Cardiac muscle cell (in vitro differentiated cells and primary cell): ENCODE measurements at places on chromosomes 7 and 10. TPM values are rescaled to one million over a fixed set of nuclear protein-coding genes. Genes with fewer than 3 reads are reported as not detected.

GRCh38 chr7:4033996-4034395, 648.1 kb upstream of the FOXK1 start:
- H3K27me3 ChIP-seq = no peaks in the 10 kb centered on the region
- no peak overlapping the region for H3K4me3 ChIP-seq
- no peak overlapping the region for H3K27ac ChIP-seq
- H3K36me3 ChIP-seq = no peaks in the 10 kb centered on the region
- no peaks in the 10 kb centered on the region for H3K4me1 ChIP-seq

The SORCS1 gene
- total RNA-seq = 60.1 and 73.0 TPM in 2 replicates

- no peak overlapping the region for H3K4me3 ChIP-seq
- H3K36me3 ChIP-seq = no peaks in the 10 kb centered on the region
- H3K27ac ChIP-seq = peak overlapping the region; percentile 3
- no peaks in the 10 kb centered on the region for H3K27me3 ChIP-seq
These were observed 36.3 kb downstream of the DRGX start for GRCh38 chr10:49359349-49360270.

DNA sequence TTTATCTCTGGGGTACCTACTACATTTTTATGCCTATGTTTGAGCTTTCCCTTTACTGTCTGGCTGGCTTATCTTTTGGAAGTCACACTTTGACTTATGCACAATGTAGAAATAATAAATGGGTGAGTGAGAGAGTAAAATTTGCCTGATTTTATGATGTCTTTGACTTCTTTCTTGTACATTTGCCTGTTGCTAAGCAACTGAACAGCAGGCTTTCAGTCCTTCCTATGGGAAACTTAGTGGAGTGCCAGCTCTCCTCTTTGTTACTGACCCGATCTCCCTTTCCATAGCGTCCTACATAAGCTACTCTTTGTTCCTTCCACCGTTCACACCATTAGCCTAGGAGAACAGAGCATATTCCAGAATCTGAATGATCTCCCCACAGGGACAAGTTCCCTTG, 4.2 kb downstream of the TAS2R60 start:
- H3K4me3 ChIP-seq = no peak overlapping the region
- H3K27ac ChIP-seq = no peak overlapping the region
- no peak for DNase-seq
- no peaks in the 10 kb centered on the region for H3K4me1 ChIP-seq
- no peaks in the 10 kb centered on the region for H3K36me3 ChIP-seq

- DNase-seq = no peak
- no peak overlapping the region for H3K4me3 ChIP-seq
- H3K4me1 ChIP-seq = no peaks in the 10 kb centered on the region
- H3K27ac ChIP-seq = no peak overlapping the region
- no peaks in the 10 kb centered on the region for H3K36me3 ChIP-seq
These were observed 35.9 kb downstream of the CCDC3 start for GRCh38 chr10:12965571-12965970.

The MMP21 gene
- total RNA-seq = 0.32 TPM in 1 of 2 replicates, not detected in the other

- H3K36me3 ChIP-seq = no peaks in the 10 kb centered on the region
- no peak overlapping the region for H3K27ac ChIP-seq
- no peaks in the 10 kb centered on the region for H3K4me1 ChIP-seq
- DNase-seq = no peak
- no peaks in the 10 kb centered on the region for H3K27me3 ChIP-seq
- no peak overlapping the region for H3K4me3 ChIP-seq
These were observed 25.4 kb downstream of the CFTR start for GRCh38 chr7:117505238-117505637.

The DNAH11 gene
- total RNA-seq = 0.46 and 0.60 TPM in 2 replicates

GRCh38 chr7:149669121-149669818, 104.1 kb downstream of the ZNF467 start:
- peaks cover 2% of the 10 kb centered on the region for H3K4me1 ChIP-seq
- H3K4me3 ChIP-seq = no peak overlapping the region
- no peaks in the 10 kb centered on the region for H3K36me3 ChIP-seq

- DNase-seq = peak; percentile 87
- no peak overlapping the region for H3K4me3 ChIP-seq
- no peaks in the 10 kb centered on the region for H3K27me3 ChIP-seq
- H3K27ac ChIP-seq = no peak overlapping the region
- no peaks in the 10 kb centered on the region for H3K36me3 ChIP-seq
- H3K4me1 ChIP-seq = no peaks in the 10 kb centered on the region
These were observed 155.5 kb downstream of the COBL start for GRCh38 chr7:51160990-51161615.

- H3K27ac ChIP-seq = no peak overlapping the region
- no peak for DNase-seq
- H3K4me3 ChIP-seq = no peak overlapping the region
- H3K27me3 ChIP-seq = no peaks in the 10 kb centered on the region
- no peaks in the 10 kb centered on the region for H3K36me3 ChIP-seq
- peaks cover 22% of the 10 kb centered on the region for H3K4me1 ChIP-seq
These were observed 196.1 kb upstream of the TCF7L2 start for GRCh38 chr10:112753961-112754411.

- H3K27ac ChIP-seq = no peak overlapping the region
- no peaks in the 10 kb centered on the region for H3K4me1 ChIP-seq
- no peaks in the 10 kb centered on the region for H3K27me3 ChIP-seq
- no peak overlapping the region for H3K4me3 ChIP-seq
These were observed 153.7 kb downstream of the FANK1 start for GRCh38 chr10:126049759-126050700.

The CNPY1 gene
- total RNA-seq = 0.15 TPM in 1 of 2 replicates, not detected in the other

- no peaks in the 10 kb centered on the region for H3K36me3 ChIP-seq
- H3K27me3 ChIP-seq = no peaks in the 10 kb centered on the region
- no peak overlapping the region for H3K27ac ChIP-seq
- H3K4me1 ChIP-seq = no peaks in the 10 kb centered on the region
- no peak for DNase-seq
These were observed 92.0 kb upstream of the MKLN1 start for GRCh38 chr7:131235489-131236317.

- H3K4me1 ChIP-seq = no peaks in the 10 kb centered on the region
- peaks cover 79% of the 10 kb centered on the region for H3K27me3 ChIP-seq
- H3K36me3 ChIP-seq = no peaks in the 10 kb centered on the region
- DNase-seq = no peak
- H3K4me3 ChIP-seq = no peak overlapping the region
- no peak overlapping the region for H3K27ac ChIP-seq
These were observed 41.1 kb downstream of the RASGEF1A start for GRCh38 chr10:43225787-43226153.

GRCh38 chr7:98107313-98107721, 655 bp downstream of the LMTK2 start:
- peak; percentile 34 for DNase-seq
- H3K27me3 ChIP-seq = no peaks in the 10 kb centered on the region
- no peaks in the 10 kb centered on the region for H3K36me3 ChIP-seq
- peaks cover 26% of the 10 kb centered on the region for H3K4me1 ChIP-seq
- peak overlapping the region; percentile 76 for H3K4me3 ChIP-seq

The SPDYE11 gene
- total RNA-seq = not detected in 2 replicates

DNA sequence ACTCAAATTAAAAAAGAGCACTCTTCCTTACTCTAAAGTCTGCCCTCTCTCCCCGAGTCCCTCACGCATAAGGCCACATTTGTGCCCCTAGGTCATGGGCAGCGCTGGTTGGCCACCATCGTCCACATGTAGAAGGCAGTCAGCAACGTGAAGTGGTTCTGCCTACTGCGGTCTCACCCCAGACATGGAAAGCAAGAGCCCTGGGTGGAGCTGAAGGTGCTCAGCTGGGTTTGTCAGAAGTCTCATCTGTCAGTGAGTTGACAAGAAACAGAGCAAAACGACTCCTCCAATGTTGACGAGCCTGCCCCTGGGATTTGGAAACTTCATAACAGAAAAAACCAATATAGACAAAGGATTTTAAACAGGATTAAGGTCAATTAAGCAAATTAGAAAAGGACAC, 192.3 kb upstream of the PRSS58 start:
- no peaks in the 10 kb centered on the region for H3K36me3 ChIP-seq
- H3K27me3 ChIP-seq = no peaks in the 10 kb centered on the region
- DNase-seq = no peak
- no peaks in the 10 kb centered on the region for H3K4me1 ChIP-seq

The ENTPD1 gene
- total RNA-seq = 0.95 and 1.1 TPM in 2 replicates

DNA sequence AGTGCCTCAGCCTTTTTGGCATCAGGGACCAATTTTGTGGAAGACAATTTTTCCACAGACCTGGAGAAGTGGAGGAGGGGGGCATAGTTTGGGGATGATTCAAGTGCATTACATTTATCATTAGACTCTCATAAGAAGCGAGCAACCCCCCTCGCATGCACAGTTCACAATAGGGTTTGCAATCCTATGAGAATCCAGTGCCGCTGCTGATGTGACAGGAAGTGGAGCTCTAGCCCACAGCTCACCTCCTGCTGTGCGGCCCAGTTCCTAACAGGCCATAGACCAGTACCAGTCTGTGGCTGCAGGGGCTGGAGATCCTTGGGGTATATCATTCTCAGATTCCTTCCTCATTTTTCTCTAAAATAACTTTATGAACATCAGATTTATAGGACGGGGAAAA, 50.8 kb downstream of the ATAD1 start:
- H3K4me1 ChIP-seq = no peaks in the 10 kb centered on the region
- no peaks in the 10 kb centered on the region for H3K27me3 ChIP-seq
- no peak overlapping the region for H3K27ac ChIP-seq

DNA sequence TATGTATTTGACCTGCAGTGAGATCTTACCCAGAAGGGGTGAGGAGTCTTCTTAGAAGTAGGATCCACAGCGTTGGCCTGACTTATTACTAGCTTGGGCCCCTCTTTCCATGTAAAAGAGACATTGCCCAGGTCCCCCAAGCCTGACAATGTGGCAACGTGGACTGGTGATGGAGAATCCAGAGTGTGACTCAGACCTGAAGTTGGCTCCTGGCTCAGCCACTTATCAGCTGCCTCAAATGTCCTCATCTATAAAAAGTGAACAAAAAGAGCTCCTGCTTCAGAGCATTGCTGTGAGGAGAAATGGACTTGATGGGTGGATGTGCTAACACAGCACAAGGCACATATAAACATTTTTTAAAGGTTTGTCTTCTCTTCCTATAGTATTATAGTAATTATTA, 35.4 kb upstream of the TECTB start:
- H3K27ac ChIP-seq = no peak overlapping the region
- no peaks in the 10 kb centered on the region for H3K36me3 ChIP-seq
- no peaks in the 10 kb centered on the region for H3K4me1 ChIP-seq
- H3K27me3 ChIP-seq = no peaks in the 10 kb centered on the region

- H3K27ac ChIP-seq = no peak overlapping the region
- no peaks in the 10 kb centered on the region for H3K36me3 ChIP-seq
- DNase-seq = no peak
- H3K4me1 ChIP-seq = no peaks in the 10 kb centered on the region
- H3K4me3 ChIP-seq = no peak overlapping the region
- no peaks in the 10 kb centered on the region for H3K27me3 ChIP-seq
These were observed 23.7 kb upstream of the LRRN3 start for GRCh38 chr7:111067251-111067650.

DNA sequence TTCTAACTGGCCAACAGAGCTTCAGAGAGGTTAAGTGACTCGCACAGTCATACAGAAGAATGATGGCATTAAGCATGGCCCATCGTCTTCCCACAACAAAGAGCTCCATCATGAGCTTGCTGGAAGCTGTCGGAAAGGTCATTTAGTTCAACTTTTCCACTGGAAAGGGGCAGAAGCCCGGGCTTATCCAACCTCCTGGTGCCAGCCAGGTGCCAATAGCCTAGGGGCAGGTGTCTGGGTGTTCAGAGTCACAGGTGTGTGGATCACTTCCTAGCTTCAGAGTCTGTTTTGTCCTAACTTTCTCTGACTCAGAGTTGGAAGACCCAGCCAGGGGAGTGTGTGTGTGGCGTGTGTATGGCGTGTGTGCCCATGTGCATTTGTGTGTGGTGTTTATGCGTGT, 1.3 kb upstream of the TRPV6 start:
- no peaks in the 10 kb centered on the region for H3K27me3 ChIP-seq
- no peak for DNase-seq
- H3K4me1 ChIP-seq = no peaks in the 10 kb centered on the region
- no peak overlapping the region for H3K4me3 ChIP-seq
- H3K27ac ChIP-seq = no peak overlapping the region
- no peaks in the 10 kb centered on the region for H3K36me3 ChIP-seq

DNA sequence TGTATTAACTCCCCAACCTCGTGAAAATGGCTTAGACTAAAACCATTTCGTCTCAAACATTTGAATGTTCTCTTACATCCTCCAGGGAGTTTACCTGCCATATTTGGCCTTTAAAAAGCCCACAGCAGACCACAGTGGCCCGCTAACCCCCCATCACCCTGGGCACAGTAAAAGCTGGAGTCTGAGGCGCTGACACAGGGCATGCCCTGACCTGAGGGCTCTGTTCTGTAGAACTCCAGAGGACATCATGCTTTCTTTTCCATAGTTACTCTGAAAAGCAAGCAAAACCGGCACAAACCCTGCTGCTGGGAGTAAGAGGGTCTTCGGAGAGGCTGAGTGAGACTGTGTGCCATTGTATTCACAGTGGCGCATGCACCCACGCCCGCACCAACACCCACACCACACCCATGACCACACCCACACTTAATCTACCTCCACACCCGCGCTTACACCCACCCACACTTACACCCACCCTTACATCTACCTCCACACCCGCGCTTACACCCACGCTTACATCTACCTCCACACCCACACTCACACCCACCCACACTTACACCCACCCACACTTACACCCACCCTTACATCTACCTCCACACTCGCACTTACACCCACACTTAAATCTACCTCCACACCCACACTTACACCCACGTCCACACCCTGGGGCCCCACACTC, 32.1 kb downstream of the LRRC27 start:
- H3K4me3 ChIP-seq = no peak overlapping the region
- no peaks in the 10 kb centered on the region for H3K27me3 ChIP-seq
- peaks cover 9% of the 10 kb centered on the region for H3K36me3 ChIP-seq
- H3K4me1 ChIP-seq = no peaks in the 10 kb centered on the region

DNA sequence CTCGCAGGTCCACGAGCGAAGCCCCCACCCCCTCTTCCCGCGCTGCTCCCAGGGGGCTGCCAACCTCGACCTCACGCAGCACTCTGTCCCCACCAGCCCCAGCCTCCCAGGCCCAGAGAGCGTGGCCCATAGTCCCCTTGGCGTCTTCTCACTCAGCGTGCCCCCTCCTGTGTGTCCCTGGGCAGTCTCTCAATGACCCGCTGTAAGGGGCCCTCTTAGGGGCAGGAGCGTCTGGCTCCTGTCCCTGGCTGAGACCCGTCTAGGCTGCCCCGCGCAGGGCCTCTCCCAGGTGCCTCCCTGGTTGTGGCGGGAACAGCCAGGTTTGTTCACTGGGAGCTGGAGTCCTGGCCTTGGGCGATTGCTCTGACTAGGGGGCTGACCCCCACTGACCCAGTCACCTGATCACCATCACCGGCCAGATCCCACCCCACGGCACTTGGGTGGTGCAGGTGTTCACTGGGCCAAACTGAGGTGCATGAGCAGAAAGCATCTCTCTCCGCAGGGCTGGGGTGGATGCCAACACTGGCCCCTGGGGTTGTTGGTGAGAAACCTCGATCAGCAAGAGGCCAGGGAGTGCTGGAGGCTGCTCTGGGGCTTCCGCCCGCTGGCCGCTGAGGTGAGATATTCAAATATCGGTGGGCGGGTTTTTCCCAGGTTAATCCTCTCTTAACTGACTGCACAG, 12.6 kb upstream of the WDFY4 start:
- no peaks in the 10 kb centered on the region for H3K4me1 ChIP-seq
- H3K4me3 ChIP-seq = no peak overlapping the region
- DNase-seq = no peak
- H3K36me3 ChIP-seq = no peaks in the 10 kb centered on the region
